Lung microvascular endothelial cell (primary cell): ENCODE measurements at places on chromosomes 4 and X. TPM values are rescaled to one million over a fixed set of nuclear protein-coding genes. Genes with fewer than 3 reads are reported as not detected.

CT45A5 gene
- not detected in 2 replicates for total RNA-seq

ALB gene
- total RNA-seq = not detected in 2 replicates

NAP1L2 gene
- total RNA-seq = 0.65 and 2.0 TPM in 2 replicates

CYTL1 gene
- 4.6 and 17.0 TPM in 2 replicates for total RNA-seq

ZAR1 gene
- not detected in 2 replicates for total RNA-seq

ELK1 gene
- 7.4 and 10.9 TPM in 2 replicates for total RNA-seq

XKRX gene
- total RNA-seq = under 0.01 TPM in 2 replicates

FGG gene
- not detected in 2 replicates for total RNA-seq

IL21 gene
- not detected in 2 replicates for total RNA-seq

ARR3 gene
- not detected in 2 replicates for total RNA-seq

PABPC4L gene
- under 0.01 and 0.20 TPM in 2 replicates for total RNA-seq

ATP8A1 gene
- 10.2 and 32.3 TPM in 2 replicates for total RNA-seq

TCP11X2 gene
- not detected in 2 replicates for total RNA-seq

BANK1 gene
- under 0.01 TPM in 1 of 2 replicates, not detected in the other for total RNA-seq

CC2D2A gene
- 2.8 TPM in 2 replicates for total RNA-seq

UGT2B10 gene
- not detected in 2 replicates for total RNA-seq

SLC25A43 gene
- 9.8 and 12.5 TPM in 2 replicates for total RNA-seq

TEX13C gene
- not detected in 2 replicates for total RNA-seq

TAPT1 gene
- total RNA-seq = 7.8 and 14.5 TPM in 2 replicates

TLR8 gene
- total RNA-seq = not detected in 2 replicates

TLR2 gene
- total RNA-seq = 0.44 and 1.2 TPM in 2 replicates

IL1RAPL1 gene
- total RNA-seq = 0.22 TPM in 1 of 2 replicates, not detected in the other

SMARCA5 gene
- 45.3 and 53.0 TPM in 2 replicates for total RNA-seq

PAGE4 gene
- total RNA-seq = not detected in 2 replicates

FHIP1A gene
- total RNA-seq = 0.22 and 0.60 TPM in 2 replicates

H2BW2 gene
- total RNA-seq = not detected in 2 replicates

RHOH gene
- total RNA-seq = 0.22 TPM in 1 of 2 replicates, not detected in the other

EPGN gene
- total RNA-seq = under 0.01 TPM in 1 of 2 replicates, not detected in the other

TCEAL2 gene
- not detected in 2 replicates for total RNA-seq

ADGRA3 gene
- 9.2 and 12.9 TPM in 2 replicates for total RNA-seq

MAGEA11 gene
- total RNA-seq = under 0.01 TPM in 1 of 2 replicates, not detected in the other

SEC24D gene
- total RNA-seq = 21.0 and 23.3 TPM in 2 replicates

PNCK gene
- total RNA-seq = not detected in 2 replicates

ADH1B gene
- total RNA-seq = under 0.01 TPM in 2 replicates

CSAG3 gene
- not detected in 2 replicates for total RNA-seq
